ENCODE measurements at places on chromosomes 4 and X. TPM values are rescaled to one million over a fixed set of nuclear protein-coding genes. Genes with fewer than 3 reads are reported as not detected.

DNA sequence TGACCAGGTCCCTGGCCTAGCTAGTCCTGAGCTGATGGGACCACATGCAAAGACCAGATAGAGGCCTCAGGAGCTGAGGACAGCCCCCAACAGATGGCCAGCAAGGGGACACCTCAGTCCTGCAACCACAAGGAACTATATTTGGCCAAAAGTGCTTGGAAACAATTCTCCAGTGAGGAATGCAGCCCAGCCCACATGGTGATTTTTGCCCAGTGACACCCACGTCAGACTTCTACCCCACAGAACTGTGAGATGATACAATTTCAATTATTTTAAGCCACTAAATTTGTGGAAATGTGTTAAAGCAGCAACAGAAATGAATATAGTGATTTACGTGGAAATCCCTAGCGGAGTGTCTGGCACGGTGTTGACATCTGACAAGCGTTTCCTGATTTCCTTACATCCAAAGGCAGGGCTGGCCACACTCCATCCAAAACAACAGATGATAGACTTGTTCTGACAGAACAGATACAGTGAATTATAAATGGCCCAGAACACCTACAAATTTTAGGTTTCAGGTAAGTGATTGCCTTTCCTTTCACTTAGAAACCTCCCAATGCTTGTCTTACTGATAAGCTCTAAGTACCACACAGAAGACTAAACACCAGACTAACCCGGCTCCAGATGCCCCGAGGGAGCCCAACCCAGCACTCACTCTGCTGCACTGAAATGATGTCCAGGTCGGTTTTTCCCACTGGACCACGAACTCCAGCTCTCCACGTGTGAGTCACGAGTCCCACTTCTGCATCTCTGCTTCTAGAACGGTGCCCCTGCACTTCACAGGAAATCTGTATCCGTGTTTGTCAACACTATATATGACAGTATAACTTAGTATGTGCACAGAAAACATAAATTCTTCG is 5.8 kb downstream of the AFAP1 start:
- H3K36me3 ChIP-seq: no peaks in the 10 kb centered on the region
- peaks cover 19% of the 10 kb centered on the region for H3K4me1 ChIP-seq
- no peak overlapping the region for H3K27ac ChIP-seq
- H3K27me3 ChIP-seq: peaks cover 17% of the 10 kb centered on the region
- H3K4me3 ChIP-seq: no peak overlapping the region
- DNase-seq: no peak

DNA sequence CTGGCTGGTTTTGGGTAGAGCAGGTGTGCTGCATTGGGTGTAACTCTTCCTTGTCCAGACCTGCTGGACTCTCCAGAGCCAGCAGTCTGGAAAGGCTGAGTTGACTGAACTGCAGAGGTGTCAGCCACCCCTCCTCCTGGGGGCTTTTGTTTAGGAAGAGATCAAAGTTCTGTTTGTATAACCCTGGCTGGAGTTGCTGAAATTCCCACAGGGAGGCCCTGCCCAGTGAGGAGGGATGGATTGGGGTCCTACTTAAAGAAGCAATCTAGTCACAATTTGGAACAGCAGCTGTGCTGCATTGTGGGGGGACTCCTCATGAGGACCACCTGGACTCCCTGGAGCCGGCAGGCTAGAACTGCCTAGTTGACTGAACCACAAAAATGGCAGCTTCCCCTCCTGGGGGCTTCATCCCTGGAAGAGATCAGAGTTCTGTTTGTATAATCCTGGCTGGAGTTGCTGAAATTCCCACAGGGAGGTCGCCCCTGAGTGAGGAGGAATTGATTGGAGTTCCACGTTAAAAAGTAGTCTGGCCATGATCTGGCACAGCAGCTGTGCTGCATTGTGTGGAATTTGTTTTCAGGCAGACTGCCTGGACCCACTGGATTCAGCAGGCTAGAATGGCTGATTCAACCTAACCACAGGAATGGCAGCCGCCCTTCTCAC is 264.9 kb upstream of the ZC4H2 start:
- H3K27me3 ChIP-seq: no peaks in the 10 kb centered on the region
- no peak overlapping the region for H3K4me3 ChIP-seq
- H3K4me1 ChIP-seq: no peaks in the 10 kb centered on the region
- H3K36me3 ChIP-seq: no peaks in the 10 kb centered on the region
- no peak overlapping the region for H3K27ac ChIP-seq
- no peak for DNase-seq

DNA sequence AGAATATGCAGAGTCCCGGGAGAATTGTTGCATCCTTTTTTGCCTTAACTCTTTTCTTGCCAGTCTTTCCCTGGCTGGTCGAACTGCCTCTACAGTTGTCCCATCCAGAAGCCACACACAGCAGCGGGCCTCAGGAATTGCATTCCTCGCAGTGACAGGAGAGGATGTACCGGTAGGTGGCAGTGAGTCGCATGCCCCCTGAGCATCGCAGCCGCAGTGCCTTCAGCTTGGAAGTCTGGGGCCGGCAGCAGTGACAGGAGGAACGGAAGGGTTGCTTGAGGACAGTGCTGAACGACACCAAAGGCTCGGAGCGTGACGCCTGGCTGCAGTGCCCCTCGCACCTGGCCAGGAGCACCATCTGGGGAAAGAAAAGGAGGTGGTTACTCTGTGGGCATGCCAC is 23.5 kb downstream of the NDP start:
- H3K4me3 ChIP-seq: no peak overlapping the region
- no peak overlapping the region for H3K27ac ChIP-seq
- peaks cover 1% of the 10 kb centered on the region for H3K27me3 ChIP-seq
- no peaks in the 10 kb centered on the region for H3K36me3 ChIP-seq
- no peak for DNase-seq

DNA sequence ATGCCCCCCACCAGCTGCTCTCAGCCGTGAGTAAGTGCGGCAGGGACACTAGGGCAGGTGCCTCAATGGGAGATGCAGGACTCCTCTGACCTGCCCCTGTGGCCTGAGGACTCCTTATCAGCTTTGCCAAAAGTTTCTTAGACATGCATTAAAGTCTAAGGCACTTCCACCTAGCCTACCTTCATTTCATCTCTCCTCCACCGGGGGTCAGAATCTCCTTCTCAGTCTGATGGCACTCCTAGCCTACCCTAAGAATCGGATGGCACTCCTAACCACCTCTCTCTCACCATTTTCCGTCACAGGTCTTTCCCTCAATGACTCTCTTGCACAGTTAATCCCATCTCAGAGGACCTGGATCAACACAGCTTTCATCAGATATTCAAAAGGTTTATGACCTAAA is 85.9 kb downstream of the OTC start:
- no peak for DNase-seq
- no peaks in the 10 kb centered on the region for H3K4me1 ChIP-seq
- H3K27ac ChIP-seq: no peak overlapping the region
- H3K27me3 ChIP-seq: no peaks in the 10 kb centered on the region
- no peak overlapping the region for H3K4me3 ChIP-seq

- H3K27ac ChIP-seq: no peak overlapping the region
- no peaks in the 10 kb centered on the region for H3K4me1 ChIP-seq
- H3K27me3 ChIP-seq: no peaks in the 10 kb centered on the region
- H3K4me3 ChIP-seq: no peak overlapping the region
Observed at GRCh38 chrX:93580634-93581033, 92.7 kb downstream of the NAP1L3 start.

- H3K4me1 ChIP-seq: no peaks in the 10 kb centered on the region
- no peaks in the 10 kb centered on the region for H3K36me3 ChIP-seq
- no peak overlapping the region for H3K4me3 ChIP-seq
- peaks cover 2% of the 10 kb centered on the region for H3K27me3 ChIP-seq
Observed at GRCh38 chr4:64584981-64585557, 175.8 kb upstream of the TECRL start.

DNA sequence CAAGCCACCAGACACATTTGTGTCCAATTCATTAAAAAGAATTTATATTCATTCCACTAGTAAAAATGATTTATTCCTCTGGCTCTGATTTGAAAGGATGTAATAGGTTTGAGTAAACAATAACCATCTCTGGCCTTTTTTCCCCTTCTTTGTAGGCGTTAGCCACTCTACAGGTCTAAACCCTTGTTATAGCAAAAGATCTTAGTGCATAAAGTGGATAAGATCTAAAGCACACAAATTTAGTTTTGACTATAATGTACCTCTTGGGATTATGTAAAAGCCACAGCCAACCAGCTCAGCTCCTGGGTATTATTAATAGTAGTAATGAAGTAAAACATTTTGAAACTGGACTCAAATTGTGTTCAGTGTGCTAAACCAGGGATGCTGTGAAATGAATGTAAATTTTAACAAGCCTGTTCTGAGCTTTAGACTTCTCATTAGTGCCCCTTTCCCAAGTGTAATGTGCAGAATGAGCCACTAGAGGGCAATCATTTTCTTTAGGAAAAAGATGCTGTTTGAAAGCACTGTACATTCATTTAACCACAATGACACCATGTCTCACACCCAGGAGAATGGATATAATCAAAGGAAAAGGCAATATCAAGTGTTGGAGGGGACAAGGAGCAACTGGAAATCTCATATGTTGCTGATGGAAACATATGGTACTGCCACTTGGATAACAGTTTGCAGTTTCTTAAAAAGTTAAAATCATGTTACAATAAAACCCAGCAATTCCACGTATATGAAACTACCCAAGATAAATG is 69.7 kb downstream of the KLHL8 start:
- no peaks in the 10 kb centered on the region for H3K36me3 ChIP-seq
- H3K4me3 ChIP-seq: no peak overlapping the region
- H3K27me3 ChIP-seq: no peaks in the 10 kb centered on the region
- DNase-seq: peak; percentile 37
- peaks cover 7% of the 10 kb centered on the region for H3K4me1 ChIP-seq
- H3K27ac ChIP-seq: no peak overlapping the region

Gene INTU
- total RNA-seq: not detected

Gene NAP1L3
- 0.70 TPM for total RNA-seq

Gene ZNF185
- 0.54 TPM for total RNA-seq

Gene PDLIM3
- total RNA-seq: not detected

Gene PPP1R2C
- total RNA-seq: not detected

Gene TLR1
- total RNA-seq: 1.9 TPM

All from activated T-helper 1 cell treated with anti-CD3 and anti-CD28 coated beads, Interleukin-12 subunit alpha, Interleukin-12 subunit beta, Interleukin-2, Interleukin-4 antibody, amounts not matched to agents 30 ng/mL and 10 ng/mL and 1 ng/mL, durations not matched to agents 14 hours and 24 hours and 36 hours (primary cell).